Kidney tubule cell (primary cell): ENCODE measurements at places on chromosomes 6 and 20.

- DNase-seq: no peak
Observed at GRCh38 chr20:33853507-33853813, 42.3 kb downstream of the CHMP4B start.

- DNase-seq: no peak
Observed at GRCh38 chr6:15522026-15522425, 140.8 kb downstream of the DTNBP1 start.

GRCh38 chr6:135796643-135797305, 54.7 kb upstream of the PDE7B start:
- no peak for DNase-seq

DNA sequence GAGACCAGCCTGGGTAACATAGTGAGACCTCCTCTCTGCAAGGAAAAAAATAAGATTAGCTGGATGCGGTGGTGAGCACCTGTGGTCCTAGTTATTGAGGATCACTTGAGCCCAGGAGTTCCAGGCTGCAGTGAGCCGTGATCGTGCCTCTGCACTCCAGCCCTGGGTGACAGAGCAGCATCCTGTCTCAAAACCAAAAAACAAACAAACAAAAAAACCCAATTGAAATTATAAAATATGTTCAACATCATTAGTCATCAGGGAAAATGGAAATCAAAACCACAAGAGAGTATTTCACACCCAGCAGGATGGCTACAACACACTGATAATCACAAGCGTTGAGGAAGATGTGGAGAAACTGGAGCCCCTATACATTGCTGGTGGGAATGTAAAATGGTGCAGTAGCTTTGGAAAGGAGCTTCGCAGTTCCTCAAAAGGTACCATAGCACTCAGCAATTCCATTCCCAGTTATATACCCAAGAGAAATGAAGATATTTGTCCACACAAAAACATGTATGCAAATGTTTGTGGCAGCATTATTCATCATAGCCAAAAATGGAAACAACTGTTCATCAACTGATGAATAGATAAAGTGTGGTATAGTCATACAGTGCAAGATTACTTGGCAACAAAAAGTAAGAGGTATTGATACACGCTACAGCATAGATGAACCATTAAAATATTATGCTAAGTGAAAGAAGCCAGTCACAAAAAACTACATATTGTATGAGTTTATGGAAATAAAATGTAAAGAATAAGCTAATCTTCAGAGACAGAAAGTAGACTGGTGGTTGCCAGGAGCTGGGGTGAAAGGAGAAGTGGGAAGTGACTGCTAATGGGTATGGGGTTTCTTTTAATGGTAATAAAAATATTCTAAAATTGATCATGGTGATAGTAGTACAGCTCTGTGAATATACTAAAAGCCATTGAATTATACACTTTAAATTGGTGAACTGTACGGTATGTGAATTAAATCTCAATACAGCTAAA, 38.7 kb upstream of the RIPOR2 start:
- DNase-seq: no peak

DNA sequence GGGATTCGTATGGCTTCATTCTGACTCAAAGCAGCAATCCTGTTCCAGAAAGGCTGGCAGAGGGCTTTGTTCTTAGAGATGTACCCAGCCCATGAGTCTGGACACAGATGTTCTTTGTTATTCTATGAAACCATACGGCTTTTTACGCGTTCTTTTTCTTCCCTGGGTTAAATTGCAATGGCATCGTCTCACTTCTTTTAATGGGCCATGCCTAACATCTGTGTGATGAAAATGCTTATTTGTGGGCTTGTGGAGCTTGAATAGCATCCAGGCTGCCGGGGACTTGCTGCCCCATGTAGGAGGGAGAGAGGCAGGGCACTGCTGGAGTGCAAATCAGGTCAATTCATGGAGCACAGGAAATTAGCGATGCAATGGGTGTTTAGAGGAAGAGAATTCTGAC, 19.4 kb downstream of the FAM50B start:
- DNase-seq: peak; percentile 8

GRCh38 chr20:38172408-38172807, 7.3 kb upstream of the TGM2 start:
- DNase-seq: no peak

- DNase-seq: no peak
Observed at GRCh38 chr6:43801495-43802181, 31.6 kb downstream of the VEGFA start.

GRCh38 chr6:110456694-110457093, 19.7 kb downstream of the SLC22A16 start:
- no peak for DNase-seq

DNA sequence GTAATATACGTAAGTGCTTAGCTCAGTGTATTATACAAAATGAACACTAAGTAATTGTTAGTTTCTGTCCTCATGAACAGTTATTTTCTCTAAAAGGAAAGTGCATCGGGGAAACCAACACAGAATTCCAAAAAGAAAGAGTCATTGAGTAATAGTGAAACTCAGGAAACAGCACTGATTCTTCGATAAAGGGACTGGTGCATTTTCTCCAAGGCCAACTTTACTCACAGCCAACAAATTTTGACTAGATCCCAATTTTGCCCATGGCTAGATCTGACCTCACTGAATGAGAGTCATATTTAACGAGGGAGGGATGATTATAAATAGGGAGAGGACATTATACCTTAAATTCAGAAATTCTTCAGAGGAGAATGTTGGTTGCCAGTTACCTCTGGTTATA, 390.9 kb upstream of the NRSN1 start:
- no peak for DNase-seq

DNA sequence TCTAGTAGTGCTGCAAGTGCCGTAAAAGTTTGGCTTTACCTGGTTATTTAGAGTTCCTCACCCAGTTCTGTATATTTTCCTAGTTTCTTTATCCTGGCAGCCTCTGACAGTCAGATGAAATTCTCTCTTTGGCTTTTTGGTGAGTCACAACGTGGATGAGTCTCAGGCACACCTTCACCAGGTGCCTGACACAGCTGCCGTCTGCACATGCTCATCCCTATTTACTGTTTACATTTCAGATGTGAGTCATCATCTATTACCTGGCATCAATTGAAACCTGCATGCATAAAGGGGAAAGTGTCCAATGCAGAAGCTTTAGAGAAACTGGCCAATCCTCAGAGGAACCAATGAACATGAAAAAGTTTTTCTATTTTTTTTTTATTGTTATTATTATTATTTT, 33.3 kb upstream of the ADGRF4 start:
- DNase-seq: peak; percentile 81

DNA sequence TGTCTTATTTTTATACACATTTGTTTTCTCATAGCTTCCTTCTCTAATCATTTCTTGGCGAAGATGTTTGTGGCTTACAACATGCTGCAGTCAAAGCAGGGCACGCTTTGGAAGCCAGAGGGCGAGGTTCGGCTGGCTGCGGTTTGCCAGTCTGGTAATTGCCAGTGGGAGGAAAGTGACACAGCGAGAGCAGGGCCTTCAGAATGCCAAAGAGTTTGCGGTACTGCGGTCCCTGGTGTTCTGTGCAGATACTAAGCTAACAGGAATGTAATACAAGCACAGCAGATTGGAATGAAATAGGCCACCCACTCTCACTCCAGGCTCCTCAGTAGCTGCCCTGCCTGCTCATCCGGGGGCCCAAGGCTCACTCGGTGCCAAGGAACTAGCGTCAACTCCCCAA, 58.7 kb upstream of the TGM3 start:
- DNase-seq: peak; percentile 90

- DNase-seq: no peak
Observed at GRCh38 chr6:11139051-11139960, 27.8 kb upstream of the ERVFRD-1 start.

- DNase-seq: peak; percentile 87
Observed at GRCh38 chr20:45933266-45934045, 1.0 kb upstream of the PCIF1 start.

DNA sequence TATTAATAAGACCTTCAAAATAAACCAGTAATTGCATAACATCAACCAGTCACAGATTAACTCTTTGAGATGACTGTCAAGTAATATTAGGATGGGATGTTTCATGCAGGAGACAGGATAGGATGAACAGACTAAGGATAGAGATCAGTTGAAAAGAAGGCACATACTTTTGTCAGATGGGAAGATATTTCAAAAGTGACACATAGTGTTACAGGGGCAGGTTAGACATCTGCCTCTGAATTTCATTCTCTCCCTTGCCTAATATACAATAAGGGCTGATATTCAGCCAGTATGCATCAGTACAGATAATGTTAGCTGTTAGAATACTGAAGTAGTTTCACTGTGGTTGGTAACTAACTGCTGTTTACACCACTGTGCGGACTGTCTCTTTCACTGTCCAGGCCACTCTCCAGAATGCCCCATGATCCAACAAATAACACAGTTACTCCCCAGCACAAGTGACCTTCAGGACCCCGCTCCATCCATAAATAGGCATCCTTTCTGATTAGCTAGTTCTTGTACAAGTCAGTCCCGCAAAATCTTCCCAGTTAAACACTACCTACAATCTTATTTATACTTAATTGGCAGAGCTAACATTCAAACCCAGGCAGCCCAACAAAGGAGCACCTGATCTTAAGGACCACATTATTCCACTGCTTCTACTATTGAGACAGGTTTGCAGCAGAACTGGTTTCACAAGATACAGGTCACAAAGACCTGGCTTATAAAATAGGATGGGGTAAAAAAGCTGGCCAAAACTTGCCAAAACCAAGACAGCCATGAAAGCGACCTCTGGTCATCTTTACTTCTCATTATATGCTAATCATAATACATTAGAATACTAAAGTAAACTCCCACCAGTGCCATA, 21.9 kb upstream of the PLN start:
- no peak for DNase-seq

DNA sequence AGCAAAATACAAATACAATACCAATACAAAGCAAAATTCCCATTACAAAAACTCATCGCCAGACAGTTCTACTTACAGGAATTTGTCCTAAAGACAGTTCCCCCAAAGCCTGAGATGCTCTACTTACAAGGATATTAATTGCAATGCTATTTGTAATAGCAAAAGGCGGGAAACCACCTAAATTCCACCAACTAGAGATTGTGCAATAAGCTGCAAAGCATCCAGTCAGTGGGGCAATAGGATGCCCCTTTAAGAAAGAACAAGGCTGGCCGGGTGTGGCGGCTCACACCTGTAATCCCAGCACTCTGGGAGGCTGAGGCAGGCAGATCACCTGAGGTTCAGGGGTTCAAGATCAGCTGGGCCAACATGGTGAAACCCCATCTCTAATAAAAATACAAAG, 39.1 kb downstream of the FAM209B start:
- DNase-seq: no peak

DNA sequence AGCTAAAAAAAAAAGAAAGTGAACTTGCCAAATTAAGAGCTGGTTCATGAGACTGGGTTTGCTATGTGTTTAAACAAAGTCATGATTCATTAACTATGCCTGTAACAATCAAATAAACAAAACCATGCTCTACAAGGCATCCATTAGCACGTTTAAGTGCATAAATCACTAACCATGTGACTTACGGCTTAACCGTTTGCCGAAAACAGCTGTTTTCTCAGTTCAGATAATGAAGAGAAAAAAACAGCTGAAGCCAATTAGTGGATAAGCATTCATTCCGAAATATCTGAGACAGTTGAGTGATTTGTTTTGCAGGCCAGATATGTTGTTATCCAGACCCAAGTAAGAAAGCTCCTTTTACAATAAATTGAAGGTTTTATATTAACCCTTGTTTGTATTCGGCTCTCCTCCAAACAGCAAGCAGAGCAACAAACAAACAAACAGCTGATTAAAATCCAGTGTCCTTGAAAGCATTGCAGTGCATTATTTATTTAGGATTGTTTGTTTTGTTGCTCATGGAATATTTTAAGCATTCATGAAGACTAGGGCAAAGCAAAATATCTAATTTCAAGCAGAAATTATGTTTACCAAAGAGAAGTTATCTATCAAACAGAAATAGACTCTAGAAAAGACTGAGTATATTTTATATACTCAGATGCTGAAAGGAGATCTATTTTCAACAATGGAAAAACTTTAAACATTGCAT, 343.5 kb downstream of the RFPL4B start:
- DNase-seq: no peak

DNA sequence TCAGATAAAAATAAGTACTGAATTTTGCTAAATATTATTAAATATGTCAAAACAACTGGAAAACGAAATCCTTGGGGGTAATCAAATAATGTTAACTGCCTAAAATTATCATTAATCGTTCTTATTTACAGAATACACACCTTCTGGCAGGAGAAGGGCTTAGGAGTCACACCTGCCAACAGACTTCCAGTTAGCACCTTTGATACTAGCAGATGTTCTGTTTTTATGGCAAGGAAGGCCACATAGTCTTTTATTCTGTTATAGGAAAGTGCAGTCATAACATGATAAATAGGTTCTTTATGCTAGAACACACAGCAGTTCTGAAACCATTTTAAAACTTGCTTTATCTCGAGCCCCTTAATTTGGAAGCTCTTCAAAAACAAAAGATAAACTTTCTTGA, 464.1 kb downstream of the UTRN start:
- DNase-seq: no peak

DNA sequence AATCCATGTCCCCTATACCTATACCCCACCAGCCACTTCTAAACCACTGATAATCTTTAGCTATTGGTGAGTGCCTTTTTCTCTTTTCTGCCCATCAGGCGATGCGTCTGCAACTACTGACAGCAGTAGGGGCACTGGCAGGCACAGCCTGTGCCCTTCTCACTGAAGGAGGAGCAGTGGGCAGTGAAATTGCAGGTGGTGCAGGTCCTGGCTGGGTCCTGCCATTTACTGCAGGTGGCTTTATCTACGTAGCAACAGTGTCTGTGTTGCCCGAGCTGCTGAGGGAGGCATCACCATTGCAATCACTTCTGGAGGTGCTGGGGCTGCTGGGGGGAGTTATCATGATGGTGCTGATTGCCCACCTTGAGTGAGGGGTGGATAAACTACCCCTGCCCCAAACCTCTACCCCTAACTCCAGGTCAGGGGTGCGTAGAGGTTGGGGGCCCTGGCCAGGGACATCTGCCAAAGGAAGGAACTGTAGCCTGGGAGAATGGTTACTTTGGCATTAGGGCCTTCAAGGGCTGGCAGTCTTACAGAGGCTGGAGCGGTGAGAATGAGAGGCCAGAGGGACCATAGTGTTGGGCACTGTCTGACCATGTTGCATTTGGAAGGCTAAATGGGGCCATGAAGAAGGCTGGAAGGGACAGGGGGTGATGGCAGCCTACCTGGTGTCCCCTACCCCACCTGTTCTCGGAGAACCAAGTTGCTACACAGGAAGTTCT, 851 bp upstream of the HSD17B8 start:
- no peak for DNase-seq

GRCh38 chr20:5662769-5663168, 87.4 kb upstream of the SHLD1 start:
- no peak for DNase-seq

GRCh38 chr6:118663993-118664985, 12.9 kb upstream of the CEP85L start:
- DNase-seq: peak; percentile 65

DNA sequence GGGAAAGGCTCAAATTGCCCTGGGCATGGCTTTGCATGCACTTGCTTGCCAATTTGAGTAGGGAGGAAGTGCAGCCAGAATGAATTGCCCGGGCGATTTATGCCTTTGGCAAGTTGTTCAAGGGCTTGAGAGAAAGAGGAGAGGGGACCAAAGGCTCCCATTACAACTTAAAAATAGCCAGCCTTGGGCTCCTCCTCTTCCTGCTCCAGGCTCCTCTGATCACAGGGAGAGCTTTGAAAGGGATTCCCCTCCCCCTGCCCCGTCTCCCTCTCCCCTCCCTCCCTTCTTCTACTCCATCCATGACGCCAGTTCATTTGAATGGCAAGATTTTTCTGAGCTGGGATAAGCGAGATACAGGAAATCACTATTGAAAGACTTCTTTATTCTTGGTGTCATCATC, 304.9 kb upstream of the JAG1 start:
- DNase-seq: no peak
